ENCODE measurements at places on chromosomes 16 and 17.

DNA sequence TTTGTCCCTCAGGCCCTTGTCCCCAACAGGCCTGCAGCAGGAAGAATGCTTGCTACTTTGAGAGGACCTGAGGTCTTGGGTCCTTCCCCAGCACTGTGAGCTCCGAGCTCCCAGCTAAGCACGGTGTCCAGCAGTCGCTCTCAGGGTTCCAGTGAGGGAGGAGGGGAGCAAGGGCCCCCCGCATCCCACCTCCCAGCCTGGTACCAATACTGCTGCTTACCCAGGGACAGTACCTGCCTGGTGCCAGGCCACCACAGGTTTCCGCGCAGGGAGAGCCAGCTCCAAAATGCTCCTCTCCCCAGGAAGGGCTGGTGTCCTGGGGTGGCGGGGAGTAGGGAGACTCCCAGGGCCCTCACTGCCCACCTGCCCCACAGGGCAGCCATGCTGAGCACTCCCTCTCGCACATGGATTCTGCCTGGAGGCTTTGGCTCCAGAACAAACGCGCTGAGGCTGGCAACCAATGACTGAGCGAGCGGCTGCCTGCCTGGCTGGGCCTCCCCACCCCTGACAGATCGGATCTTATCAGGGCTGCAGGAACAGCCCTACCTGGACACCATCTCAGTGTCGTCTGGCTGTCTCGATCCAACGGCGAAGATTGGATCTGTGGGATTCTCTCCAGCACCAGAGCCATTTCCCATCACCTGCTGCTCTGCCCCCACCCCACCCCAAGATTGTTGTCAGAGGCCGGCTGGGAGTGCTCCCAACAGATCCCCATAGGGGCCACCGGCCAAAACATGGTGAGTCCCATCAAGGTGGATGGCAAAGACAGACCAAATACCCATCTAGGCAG is 2.4 kb downstream of the DOK4 start:
- no peak for DNase-seq

DNA sequence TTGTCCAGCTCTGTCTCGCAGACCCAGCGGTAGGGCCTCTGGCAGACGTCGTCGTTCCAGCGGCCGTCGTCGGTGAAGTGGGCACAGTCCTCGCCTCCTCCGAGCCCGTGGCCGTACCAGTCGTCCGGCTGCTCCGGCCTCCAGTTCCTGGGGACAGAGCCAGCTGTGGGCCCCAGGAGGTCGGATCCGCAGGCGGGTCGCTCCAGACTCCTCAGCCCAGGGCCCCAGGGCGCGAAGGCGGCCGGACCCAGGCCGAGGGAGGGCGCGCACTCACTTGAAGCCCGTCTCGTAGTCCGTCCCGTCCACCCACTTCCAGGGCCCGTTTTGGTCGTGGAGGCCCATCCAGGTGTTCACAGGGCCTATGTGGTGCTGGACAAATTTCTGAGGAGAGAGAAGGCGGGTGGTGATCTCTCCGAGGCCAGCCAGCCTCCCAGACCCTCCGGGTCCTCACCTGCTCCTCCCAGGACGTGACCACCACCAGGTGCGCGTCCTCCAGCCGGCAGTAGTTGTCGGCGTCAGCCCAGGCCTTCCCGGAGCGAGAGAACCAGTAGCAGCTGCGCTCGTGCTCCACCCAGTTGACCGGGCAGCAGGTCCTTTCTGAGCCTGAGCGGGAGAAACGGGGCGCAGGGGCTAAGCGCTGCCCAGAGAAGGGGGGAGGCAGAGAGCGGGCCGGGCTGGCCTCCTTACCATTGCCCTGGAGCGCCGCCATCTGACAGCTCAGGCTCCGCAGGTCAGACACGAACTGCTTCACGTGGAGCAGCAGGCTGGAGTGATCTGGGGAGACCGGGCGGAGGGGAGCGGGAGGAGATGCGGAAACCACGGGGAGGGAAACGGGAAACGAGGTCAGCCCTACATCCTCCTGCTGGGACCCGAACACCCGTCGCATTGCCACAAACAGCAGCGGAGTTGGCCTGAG is 5.2 kb downstream of the ASGR1 start:
- no peak for DNase-seq

DNA sequence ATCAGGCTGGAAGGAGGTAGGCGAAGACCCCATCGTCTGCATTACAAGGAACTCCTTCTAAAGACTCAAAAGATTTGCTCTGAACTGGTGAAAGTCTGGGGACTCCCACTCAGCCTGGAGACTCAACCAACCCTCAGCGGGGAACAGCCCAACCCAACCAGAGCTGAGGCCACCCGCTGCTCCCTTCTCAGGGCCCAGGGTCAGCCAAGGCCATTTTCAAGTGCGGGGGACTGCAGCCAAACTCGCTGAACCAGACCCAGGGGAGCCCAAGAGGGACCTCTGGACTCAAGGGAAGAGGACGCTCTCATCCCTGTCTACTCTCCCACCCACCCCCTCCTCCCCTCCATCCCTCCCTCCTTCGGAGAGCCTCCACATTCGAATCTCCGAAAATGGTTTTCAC is 24.1 kb downstream of the XYLT1 start:
- no peak for DNase-seq

DNA sequence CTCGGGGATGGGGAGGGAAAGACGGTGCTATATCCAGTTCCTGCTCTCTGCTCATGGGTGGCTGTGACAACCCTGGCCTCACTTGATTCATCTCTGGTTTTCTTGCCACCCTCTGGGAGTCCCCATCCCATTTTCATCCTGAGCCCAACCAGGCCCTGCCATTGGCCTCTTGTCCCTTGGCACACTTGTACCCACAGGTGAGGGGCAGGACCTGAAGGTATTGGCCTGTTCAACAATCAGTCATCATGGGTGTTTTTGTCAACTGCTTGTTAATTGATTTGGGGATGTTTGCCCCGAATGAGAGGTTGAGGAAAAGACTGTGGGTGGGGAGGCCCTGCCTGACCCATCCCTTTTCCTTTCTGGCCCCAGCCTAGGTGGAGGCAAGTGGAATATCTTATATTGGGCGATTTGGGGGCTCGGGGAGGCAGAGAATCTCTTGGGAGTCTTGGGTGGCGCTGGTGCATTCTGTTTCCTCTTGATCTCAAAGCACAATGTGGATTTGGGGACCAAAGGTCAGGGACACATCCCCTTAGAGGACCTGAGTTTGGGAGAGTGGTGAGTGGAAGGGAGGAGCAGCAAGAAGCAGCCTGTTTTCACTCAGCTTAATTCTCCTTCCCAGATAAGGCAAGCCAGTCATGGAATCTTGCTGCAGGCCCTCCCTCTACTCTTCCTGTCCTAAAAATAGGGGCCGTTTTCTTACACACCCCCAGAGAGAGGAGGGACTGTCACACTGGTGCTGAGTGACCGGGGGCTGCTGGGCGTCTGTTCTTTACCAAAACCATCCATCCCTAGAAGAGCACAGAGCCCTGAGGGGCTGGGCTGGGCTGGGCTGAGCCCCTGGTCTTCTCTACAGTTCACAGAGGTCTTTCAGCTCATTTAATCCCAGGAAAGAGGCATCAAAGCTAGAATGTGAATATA is 4.8 kb upstream of the LASP1NB start:
- no peak for DNase-seq

DNA sequence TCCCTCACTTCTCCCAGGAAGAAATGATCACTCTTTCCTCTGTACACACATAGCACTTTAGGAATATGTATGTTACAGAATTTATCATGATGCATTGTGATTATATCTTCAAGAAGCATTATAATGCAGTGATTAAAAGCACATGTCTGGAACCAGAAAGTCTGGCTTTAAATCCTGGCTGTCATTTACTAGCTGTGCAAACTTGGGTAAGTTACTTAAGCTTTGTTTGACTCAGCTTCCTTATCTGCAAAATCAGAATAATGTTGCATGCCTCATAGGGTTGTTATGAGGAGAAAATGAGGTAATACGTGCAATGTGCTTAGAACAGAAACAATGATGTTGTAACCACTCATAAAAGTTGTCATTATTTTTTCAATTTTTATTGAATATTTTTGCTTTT is 156.3 kb upstream of the ZKSCAN2 start:
- peak; percentile 22 for DNase-seq

GRCh38 chr17:13749166-13749890 is 147.6 kb upstream of the HS3ST3A1 start:
- DNase-seq, result no peak

GRCh38 chr16:67252609-67253497 is 4.1 kb downstream of the SLC9A5 start:
- DNase-seq, result no peak

GRCh38 chr16:20904507-20905081 is 4.0 kb downstream of the LYRM1 start:
- peak; percentile 59 for DNase-seq

- no peak for DNase-seq
Observed at GRCh38 chr17:38724337-38724988, 5.7 kb upstream of the CISD3 start.
